ENCODE measurements at places on chromosomes 5 and 9.
A peak's percentile ranks its signal among the peaks of the same experiment; 100 is the strongest.

DNA sequence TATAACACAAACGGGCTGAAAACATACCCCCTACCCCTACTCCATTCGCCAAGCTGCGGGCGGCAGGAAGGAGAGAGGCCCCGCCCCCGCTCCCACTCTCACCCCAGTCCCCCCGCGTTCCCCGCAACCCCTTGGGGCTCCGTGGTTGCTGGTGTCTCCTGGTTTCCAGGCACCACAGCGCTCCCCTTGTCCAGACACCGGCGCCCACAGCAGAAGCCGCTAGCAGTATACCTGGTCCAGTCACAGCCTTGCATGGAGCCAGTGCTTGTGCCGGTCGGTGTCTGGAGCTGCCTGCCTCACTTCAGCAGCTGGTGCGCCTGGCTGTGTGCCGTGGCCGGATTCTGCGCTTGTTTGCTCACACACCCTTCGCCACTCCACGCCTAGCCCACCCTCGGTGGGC is 240.5 kb upstream of the DAB2 start:
- DNase-seq: no peak

DNA sequence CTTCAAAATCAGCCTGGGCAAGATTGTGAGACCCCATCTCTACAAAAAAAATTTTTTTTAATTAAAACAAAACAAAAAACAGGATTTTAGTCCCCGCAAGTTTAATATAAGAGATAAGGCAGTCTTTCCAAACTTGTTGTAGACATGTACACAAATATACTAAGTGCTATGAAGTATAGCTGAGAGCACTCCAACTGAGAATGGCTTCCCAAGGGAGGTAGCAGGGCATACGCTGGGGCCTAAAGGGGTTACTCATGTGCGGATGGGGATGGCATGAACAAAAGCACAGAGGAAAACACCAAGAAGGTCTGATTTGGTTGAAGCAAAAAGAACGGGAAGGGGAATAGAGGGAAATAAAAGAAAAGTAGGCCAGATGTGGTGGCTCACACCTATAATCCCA is 21.1 kb downstream of the SAR1B start:
- DNase-seq: no peak

GRCh38 chr9:103355000-103355399 is 359.9 kb downstream of the CYLC2 start:
- DNase-seq: no peak

DNA sequence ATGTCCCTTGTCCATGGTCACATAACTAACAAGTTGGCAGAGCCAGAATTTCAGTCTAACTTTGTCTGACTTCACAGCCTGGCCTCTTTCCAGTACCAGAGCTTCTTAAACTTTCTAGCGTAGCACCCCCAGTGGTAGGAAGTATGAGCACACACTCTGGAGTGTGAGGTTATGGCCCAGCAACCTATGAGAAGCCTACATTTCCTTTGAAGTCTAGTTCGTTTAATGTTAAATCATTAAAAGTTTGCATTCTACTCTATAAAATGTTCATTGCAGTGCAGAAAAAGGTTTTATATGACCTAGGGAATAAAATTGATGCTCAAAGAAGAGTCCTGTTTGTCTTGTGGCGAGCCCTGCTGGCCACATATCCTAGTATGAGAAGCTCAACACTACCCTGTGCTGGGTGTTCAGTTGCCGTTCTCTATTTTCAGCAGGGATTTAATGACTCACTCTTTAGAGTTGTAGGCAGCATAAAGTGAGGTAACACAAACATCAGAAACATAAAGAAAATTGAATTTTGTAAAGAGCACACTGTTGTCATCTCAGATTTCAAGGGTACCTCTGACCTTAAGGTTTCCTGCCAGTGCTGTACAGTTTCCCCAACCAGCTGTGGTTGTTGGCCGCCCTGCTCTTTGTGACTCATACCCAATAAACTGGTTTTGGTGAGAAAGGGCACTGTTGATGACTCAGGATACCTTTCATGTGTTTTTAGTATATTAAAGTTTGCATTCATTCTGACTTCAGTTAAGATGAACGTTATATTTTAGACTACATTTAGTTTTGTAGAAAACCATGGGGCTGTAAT is 14.3 kb downstream of the MCCC2 start:
- peak; percentile 54 for DNase-seq

DNA sequence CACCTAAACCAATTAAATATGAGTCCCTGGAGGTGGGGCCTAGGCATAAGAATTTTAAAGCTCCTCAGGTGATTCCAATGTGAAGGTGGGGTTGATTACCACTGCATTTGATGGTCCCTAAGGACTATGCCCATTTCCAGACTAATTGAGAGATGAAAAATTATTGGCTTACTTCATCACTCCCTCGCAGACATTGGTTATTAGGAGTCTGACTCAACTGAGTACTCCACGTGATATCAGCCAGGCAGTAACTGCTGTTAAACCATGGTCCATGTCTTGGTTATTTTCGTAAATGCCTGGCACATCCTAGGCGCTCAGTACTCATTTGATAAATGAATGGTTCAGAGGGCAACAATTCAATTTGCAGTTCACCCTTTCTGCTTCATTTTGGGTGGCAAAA is 54.5 kb downstream of the PUM3 start:
- no peak for DNase-seq

Measured in CD4-positive, alpha-beta T cell treated with Interleukin-15 for 1 hour (primary cell).